ENCODE measurements at places on chromosomes 1 and 21. TPM values are rescaled to one million over a fixed set of nuclear protein-coding genes. Genes with fewer than 3 reads are reported as not detected.

RGSL1 gene
- not detected for total RNA-seq

KCNA3 gene
- not detected for total RNA-seq

OPRD1 gene
- not detected for total RNA-seq

NMNAT2 gene
- total RNA-seq: not detected

PRAMEF33 gene
- not detected for total RNA-seq

MSH4 gene
- not detected for total RNA-seq

CDCA8 gene
- total RNA-seq: 22.4 TPM

SMIM1 gene
- 0.79 TPM for total RNA-seq

CLIC4 gene
- total RNA-seq: 72.3 TPM

DPT gene
- not detected for total RNA-seq

SH2D2A gene
- total RNA-seq: 2.5 TPM

CD5L gene
- total RNA-seq: not detected

All from airway epithelial cell (primary cell).